ENCODE measurements at places on chromosomes 5 and 9.

GRCh38 chr9:77516781-77517180, 131.3 kb downstream of the GNA14 start:
- DNase-seq: no peak

DNA sequence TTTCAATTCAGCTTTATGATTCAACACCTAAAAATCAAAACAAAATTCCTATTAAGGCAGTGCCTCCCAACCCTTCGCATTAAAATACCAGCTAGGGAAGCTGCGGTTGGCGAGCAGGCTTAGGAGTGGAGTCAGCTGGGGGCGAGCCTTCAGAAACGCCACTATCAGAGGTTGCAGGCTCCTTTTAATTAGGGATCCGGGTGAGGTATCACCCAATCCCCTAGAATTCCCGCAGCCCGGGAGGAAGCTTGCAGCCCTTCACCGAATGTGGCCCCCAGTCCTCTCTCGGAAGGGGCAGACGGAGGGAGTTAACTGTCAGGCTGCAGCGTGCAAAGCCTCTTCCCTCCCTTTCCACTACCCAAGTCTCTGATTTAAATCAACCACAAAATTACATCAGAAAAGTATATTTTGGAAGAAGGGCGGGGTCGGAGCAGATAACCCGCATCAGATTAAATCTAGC, 1.7 kb downstream of the STC2 start:
- peak; percentile 93 for DNase-seq

- DNase-seq: peak; percentile 26
Measured at GRCh38 chr5:32512926-32513325, 68.4 kb upstream of the ZFR start.

- no peak for DNase-seq
Measured at GRCh38 chr5:171355302-171355724, 32.3 kb upstream of the NPM1 start.

- no peak for DNase-seq
Measured at GRCh38 chr5:80389580-80389979, 18.3 kb upstream of the ZFYVE16 start.

DNA sequence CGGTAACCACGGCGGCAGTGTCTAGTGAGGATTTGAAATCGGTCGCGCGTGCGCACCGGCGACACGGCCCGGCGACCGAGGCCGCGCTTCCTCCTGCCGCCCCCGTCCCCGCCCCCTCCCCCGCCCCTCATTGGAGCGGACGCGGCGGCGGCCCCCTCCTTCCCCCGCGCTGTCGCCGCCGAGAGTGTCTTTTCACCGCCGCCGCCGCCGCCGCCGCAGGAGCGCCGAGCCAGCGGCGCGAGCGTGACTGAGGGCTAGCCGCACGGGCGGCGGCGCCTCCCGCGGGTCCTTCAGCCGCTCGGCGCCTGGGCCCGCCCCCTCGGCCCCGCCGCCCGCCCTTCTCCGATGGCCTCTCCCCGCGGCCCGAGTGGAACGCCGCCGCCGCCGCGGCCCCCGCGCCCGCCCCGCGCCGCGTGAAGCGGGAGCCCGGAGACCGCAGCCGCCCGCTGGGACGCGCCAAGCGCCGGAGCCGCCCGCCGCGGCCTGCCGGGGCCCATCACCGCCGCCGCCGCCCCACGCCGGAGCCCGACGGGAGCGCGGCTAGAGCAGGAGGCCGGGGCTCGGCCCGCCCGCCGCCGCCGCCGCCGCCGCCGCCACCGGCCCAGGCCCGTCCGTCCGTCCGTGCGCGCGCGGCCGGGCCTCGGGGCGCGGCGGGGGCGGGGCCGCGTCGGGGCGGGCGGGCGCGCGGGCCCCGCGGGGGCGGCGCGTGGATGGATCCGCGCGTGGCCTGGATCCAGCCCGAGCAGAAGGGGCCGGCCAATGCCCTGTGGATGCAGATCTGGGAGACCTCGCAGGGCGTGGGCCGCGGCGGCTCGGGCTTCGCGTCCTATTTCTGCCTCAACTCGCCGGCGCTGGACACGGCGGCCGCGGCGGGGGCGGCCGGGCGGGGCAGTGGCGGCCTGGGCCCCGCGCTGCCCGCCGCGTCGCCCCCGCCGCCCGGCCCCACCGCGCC, at the start of gene TENT4A:
TSS of gene TENT4A (plus strand) at position 159 of the 952 bp plus-strand sequence. CDS start at position 711, 552 bp downstream.
- DNase-seq: no peak

DNA sequence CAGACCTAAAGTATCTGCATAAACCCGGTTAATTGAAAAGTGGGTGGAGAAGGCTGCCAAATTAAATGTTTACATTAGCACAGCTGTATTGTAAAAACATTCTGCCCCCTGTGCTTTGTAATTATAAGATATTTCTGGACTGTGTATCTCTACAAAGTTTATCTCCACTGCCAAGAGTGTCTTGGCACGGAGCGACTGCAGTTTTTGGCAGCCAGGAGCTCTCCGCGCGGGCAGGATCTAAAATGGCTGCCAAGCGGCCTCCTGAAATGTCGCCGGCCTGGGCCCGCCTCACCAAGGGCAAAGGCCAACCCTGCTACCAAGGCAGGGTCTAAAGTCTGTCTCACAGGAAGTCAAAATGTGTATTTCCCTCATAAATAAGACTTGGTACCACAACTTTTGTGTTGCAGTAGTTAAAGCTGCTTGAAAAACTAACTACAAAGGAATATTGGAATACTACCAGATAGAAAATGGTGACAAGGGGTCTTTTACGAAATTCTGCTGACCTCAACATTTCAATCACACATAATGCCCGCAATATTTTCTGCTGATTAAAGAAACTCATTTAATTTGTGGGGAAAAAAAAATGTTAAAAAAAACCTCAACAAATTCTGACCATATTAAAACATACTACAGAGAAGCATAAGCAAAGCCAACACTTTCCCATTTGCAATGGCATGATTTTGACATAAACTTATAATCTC, 110.4 kb downstream of the NFIB start:
- no peak for DNase-seq

DNA sequence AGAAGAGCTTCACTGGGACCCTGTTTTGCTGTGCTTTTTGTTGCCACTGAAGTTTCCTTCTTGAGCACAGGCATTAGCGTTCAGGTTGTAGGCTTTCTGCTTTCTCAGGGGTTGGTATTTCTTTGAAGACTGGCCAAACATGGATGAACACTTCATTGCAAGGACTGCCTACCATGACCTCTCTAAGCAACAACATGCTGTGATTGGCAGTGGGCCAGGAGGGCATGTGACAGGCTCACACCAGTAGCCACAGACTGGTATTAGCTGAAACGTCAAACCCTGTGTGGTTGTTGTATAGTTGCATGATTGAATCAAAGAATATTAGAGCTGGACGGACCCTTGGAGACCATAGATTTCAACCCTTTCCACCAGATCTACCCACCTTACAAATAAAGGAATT, 20.0 kb upstream of the MLANA start:
- no peak for DNase-seq

All from HFFc6 (cell line).